Naive thymus-derived CD4-positive, alpha-beta T cell (primary cell): ENCODE measurements at places on chromosomes 5 and 9. TPM values are rescaled to one million over a fixed set of nuclear protein-coding genes. Genes with fewer than 3 reads are reported as not detected.

DNA sequence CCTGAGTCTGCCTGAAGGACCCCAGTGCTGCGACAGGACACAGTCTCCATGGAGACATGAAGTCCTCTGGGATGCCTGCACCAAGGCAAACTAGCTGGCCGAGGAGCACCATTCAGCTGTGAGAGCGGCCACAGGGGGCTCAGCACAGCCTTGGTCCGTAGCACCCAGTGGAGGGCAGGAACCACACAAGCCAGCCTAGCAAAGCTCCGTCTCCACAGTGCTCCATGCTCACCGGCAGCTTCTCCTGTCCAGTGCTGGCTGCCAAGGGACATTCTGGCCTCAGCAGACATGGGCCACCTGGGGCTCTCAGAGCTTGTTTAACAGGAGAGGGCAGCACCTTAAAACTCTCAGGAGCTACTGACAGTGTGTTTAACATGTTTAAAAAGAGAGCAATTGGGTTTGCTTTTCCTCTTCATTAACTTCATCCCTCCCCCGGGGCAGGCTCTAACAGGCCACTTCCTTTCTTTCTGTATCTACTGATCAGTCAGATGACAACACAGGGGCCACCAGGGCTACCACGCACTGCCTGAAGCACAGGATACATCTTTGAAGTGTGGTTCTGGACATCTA lies 57.0 kb downstream of the SECISBP2 start:
- no peak overlapping the region for H3K4me3 ChIP-seq
- no peak for DNase-seq
- H3K27ac ChIP-seq = peak overlapping the region; percentile 52
- H3K36me3 ChIP-seq = peaks cover 45% of the 10 kb centered on the region
- no peaks in the 10 kb centered on the region for H3K27me3 ChIP-seq
- peaks cover 7% of the 10 kb centered on the region for H3K4me1 ChIP-seq

- no peak overlapping the region for H3K27ac ChIP-seq
- H3K36me3 ChIP-seq = no peaks in the 10 kb centered on the region
- no peaks in the 10 kb centered on the region for H3K4me1 ChIP-seq
- no peak for DNase-seq
- H3K27me3 ChIP-seq = no peaks in the 10 kb centered on the region
- H3K4me3 ChIP-seq = no peak overlapping the region
These were observed 179.5 kb downstream of the ARHGEF28 start for GRCh38 chr5:73805449-73805848.

- H3K4me1 ChIP-seq = no peaks in the 10 kb centered on the region
- no peak overlapping the region for H3K4me3 ChIP-seq
- no peak for DNase-seq
- H3K27ac ChIP-seq = no peak overlapping the region
These were observed 138.4 kb upstream of the SPDL1 start for GRCh38 chr5:169445191-169445590.

GRCh38 chr9:93091453-93092081 lies 4.5 kb upstream of the CARD19 start:
- peaks cover 23% of the 10 kb centered on the region for H3K4me1 ChIP-seq
- H3K36me3 ChIP-seq = peaks cover 19% of the 10 kb centered on the region
- peak overlapping the region; percentile 43 for H3K27ac ChIP-seq
- no peaks in the 10 kb centered on the region for H3K27me3 ChIP-seq
- no peak overlapping the region for H3K4me3 ChIP-seq
- DNase-seq = no peak

DNA sequence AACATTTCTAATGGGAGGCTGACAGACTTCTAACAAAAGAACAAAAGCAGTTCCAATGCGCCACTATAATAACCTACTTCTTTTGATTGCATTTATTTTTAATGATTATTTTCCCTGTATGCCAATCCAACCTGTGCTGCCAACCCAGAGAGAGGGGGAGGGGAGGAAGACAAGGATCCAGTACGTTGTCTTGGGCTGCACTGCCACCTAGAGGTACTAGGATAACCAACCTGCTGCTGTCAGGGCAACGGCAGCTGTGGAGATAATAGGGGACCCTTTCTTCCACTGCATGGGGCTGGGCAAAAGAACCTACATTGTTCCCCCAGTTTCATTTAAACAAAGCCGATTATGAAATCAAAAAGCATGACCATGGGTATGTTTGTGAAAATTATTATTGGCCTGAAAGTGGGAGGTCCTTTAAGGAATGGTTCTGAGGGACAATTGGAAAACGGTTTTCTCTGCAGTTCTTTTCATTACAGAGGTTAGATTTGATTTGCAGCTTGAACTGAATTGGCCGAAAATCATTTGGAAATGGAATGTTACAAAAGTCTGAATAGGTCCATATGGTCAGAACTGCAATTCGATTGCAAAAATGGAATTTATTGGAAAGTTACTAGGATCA lies 101.3 kb downstream of the RASEF start:
- H3K4me3 ChIP-seq = no peak overlapping the region
- no peaks in the 10 kb centered on the region for H3K36me3 ChIP-seq
- H3K27ac ChIP-seq = no peak overlapping the region
- DNase-seq = peak; percentile 4
- no peaks in the 10 kb centered on the region for H3K4me1 ChIP-seq

DNA sequence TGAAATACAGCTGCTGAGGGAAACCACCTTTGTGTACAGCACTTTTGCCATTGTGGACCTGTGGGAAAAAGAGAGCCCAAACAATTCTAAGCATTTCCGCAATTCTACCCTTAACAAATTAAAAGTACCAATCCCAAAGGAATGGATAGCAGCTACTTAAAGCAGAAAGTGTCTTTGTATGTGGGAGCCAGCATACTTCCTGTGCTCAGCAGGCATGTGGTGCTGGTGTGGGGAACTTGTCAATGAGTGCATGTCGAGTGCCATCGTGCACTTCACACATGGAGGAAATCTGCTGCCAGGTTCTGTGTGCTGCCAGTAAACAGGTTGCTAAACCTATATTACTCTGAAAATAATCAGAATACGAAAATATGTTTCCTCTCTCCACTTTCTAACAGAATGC lies 399.0 kb downstream of the LRRC70 start:
- H3K4me3 ChIP-seq = no peak overlapping the region
- H3K27me3 ChIP-seq = no peaks in the 10 kb centered on the region
- no peaks in the 10 kb centered on the region for H3K4me1 ChIP-seq
- DNase-seq = no peak
- no peaks in the 10 kb centered on the region for H3K36me3 ChIP-seq

GRCh38 chr5:147760086-147760875 lies 22.2 kb downstream of the JAKMIP2 start:
- no peaks in the 10 kb centered on the region for H3K4me1 ChIP-seq
- H3K27me3 ChIP-seq = no peaks in the 10 kb centered on the region
- no peak for DNase-seq
- H3K4me3 ChIP-seq = no peak overlapping the region
- no peak overlapping the region for H3K27ac ChIP-seq

DNA sequence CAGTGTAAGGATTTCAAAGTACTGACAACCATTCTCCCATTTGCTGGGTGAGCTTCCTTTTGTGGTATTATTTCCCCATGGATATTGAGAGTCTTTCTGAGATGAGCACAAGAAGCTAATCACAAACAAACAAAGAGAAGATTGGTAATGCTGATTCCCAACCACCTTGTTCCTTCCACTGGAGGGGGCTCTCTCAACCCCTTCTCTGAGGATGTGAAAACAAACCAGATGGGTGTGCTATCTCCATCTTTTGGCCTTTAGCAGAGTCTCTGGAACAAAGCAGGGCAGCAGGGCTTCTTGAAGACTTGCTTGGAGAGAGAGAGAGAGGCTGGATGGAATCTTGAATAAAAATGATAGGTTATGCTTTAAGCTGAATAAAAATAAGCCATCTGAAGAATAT lies 576.7 kb upstream of the ZNF462 start:
- H3K36me3 ChIP-seq = no peaks in the 10 kb centered on the region
- no peaks in the 10 kb centered on the region for H3K27me3 ChIP-seq
- no peak overlapping the region for H3K27ac ChIP-seq

DNA sequence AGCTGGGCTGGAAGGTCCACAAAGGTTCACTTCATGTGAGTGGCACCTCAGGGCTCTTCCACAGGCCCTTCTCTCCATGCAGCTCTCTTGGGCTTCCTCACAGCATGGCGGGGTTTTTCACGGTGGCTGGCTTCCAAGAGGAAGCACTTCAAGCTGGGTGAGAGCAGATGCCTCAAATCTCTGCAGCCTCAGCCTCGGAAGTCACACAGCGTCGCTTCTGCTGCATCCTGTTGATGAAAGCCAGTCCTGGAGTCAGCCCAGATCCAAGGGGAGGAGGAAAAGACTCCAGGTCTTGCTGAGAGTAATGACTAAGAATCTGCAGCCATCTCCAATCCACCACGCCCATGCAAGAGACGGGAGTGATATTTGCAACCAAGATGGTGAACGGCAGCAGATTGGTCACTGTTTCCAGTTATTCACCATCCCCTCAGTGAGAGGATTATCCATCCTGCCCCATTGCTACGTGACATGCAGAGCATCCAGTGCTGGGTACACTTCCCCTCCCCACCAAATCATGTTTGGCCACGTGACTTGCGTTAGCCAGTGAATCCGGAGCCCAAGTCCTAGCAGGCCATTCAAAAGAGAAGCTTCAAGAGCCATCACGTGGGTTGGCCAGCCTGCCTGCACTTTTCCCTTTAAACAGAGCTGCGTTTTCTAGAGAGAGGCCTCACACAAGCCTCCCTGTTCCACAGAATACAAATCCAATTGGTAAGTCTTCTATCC lies 173.9 kb downstream of the C9orf50 start:
- H3K4me3 ChIP-seq = no peak overlapping the region
- no peaks in the 10 kb centered on the region for H3K27me3 ChIP-seq
- no peaks in the 10 kb centered on the region for H3K36me3 ChIP-seq
- no peak for DNase-seq
- no peaks in the 10 kb centered on the region for H3K4me1 ChIP-seq
- no peak overlapping the region for H3K27ac ChIP-seq

- no peak for DNase-seq
- H3K36me3 ChIP-seq = no peaks in the 10 kb centered on the region
- H3K27me3 ChIP-seq = no peaks in the 10 kb centered on the region
- no peak overlapping the region for H3K27ac ChIP-seq
These were observed 31.2 kb downstream of the CDK7 start for GRCh38 chr5:69265931-69266330.

GRCh38 chr5:123813937-123814624 lies 302.1 kb downstream of the CSNK1G3 start:
- no peak overlapping the region for H3K27ac ChIP-seq
- no peak overlapping the region for H3K4me3 ChIP-seq
- no peaks in the 10 kb centered on the region for H3K36me3 ChIP-seq
- no peaks in the 10 kb centered on the region for H3K4me1 ChIP-seq
- H3K27me3 ChIP-seq = no peaks in the 10 kb centered on the region
- no peak for DNase-seq

DNA sequence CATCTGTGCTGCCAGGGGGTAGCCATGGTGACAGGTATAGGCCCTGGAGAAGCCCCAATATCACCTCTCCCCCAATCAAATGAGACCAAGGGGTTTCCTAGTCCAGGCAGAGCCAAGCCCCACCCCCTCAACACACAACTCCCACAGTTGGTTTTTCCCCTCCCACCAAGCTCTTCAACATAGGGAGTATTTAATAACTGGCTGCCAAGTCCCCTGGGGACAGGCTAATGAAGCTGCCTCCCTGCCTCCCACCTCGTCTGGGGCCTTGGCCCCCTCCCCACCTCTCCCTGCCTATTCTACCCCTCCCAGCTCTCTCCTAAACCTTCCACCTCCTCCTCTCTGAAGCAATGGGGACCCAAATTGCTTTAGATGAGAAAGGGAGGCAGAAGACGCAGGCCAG lies 23.4 kb downstream of the CPLX2 start:
- no peaks in the 10 kb centered on the region for H3K36me3 ChIP-seq
- no peak for DNase-seq
- H3K27ac ChIP-seq = no peak overlapping the region
- H3K4me3 ChIP-seq = no peak overlapping the region

GRCh38 chr5:107257885-107258520 lies 412.7 kb downstream of the EFNA5 start:
- H3K36me3 ChIP-seq = no peaks in the 10 kb centered on the region
- DNase-seq = no peak
- H3K4me1 ChIP-seq = no peaks in the 10 kb centered on the region
- H3K27me3 ChIP-seq = no peaks in the 10 kb centered on the region

DNA sequence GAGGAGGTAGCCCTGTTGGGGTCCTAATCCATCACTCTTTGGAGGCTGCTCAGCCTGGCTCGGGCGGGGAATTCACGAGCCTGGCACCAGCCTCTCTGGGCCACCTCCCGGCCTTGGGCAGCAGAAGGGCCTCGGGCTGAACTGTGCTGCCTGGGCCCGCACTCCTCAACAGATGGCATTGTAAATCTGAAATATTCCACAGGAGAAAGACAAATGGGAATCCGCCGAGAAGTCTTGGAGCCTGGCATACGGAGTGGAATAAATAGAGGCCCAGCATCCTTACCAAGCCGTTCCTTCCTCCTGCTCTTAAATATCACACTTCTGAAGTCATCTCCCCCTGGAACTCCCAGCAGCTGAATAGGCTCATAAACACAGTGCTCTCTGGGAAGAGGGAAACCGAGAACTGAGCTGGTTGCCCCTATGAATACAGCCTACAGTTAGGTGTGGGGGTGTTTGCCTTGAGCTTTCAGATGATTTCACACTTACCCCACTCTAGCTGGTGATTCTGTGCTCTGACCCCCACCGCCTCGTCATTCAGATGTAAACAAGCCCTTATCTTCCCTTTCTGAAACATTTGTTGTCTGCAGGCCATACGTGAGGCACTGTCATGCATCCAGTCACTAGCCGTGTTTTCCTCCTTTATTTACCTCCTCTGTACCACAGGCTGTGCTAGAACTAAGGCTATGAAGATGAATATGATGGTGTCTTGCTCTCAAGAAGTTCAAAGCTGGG lies 455.0 kb upstream of the CLINT1 start:
- no peak overlapping the region for H3K27ac ChIP-seq
- no peak for DNase-seq
- H3K4me3 ChIP-seq = no peak overlapping the region
- H3K27me3 ChIP-seq = no peaks in the 10 kb centered on the region

DNA sequence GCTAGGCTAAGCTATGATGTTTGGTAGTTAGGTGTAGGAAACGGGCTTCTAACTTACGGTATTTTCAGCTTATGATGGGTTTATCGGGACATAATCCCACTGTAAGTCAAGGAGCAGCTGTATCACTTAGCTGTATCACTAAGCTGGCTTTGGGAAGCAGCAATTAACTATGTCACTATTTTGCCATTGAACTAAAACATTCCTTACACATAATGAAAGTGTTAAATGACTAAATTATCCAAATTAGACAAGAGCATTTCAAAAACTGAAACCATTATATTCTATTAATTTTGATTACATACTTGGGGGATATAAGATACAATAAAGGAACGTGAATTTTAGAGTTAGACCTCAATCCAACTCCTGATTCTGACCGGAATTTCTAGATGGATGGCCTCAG lies 188.3 kb downstream of the AGTPBP1 start:
- no peaks in the 10 kb centered on the region for H3K36me3 ChIP-seq
- no peak for DNase-seq
- H3K4me1 ChIP-seq = no peaks in the 10 kb centered on the region
- H3K27ac ChIP-seq = no peak overlapping the region

GRCh38 chr5:6383376-6383775 lies 5.0 kb upstream of the MED10 start:
- no peak overlapping the region for H3K4me3 ChIP-seq
- no peaks in the 10 kb centered on the region for H3K27me3 ChIP-seq
- H3K36me3 ChIP-seq = no peaks in the 10 kb centered on the region
- H3K27ac ChIP-seq = no peak overlapping the region
- DNase-seq = no peak
- peaks cover 7% of the 10 kb centered on the region for H3K4me1 ChIP-seq

Gene GLRX
- polyA plus RNA-seq = 187 TPM

Gene MEGF10
- not detected for polyA plus RNA-seq

Gene ADGRD2
- not detected for polyA plus RNA-seq

Gene GRM6
- not detected for polyA plus RNA-seq

Gene RECK
- 26.2 TPM for polyA plus RNA-seq

Gene SLC34A1
- polyA plus RNA-seq = not detected

Gene CKMT2
- not detected for polyA plus RNA-seq

Gene RNF208
- polyA plus RNA-seq = not detected

Gene KCNMB1
- polyA plus RNA-seq = not detected
